ENCODE measurements at places on chromosomes 13 and 19.

DNA sequence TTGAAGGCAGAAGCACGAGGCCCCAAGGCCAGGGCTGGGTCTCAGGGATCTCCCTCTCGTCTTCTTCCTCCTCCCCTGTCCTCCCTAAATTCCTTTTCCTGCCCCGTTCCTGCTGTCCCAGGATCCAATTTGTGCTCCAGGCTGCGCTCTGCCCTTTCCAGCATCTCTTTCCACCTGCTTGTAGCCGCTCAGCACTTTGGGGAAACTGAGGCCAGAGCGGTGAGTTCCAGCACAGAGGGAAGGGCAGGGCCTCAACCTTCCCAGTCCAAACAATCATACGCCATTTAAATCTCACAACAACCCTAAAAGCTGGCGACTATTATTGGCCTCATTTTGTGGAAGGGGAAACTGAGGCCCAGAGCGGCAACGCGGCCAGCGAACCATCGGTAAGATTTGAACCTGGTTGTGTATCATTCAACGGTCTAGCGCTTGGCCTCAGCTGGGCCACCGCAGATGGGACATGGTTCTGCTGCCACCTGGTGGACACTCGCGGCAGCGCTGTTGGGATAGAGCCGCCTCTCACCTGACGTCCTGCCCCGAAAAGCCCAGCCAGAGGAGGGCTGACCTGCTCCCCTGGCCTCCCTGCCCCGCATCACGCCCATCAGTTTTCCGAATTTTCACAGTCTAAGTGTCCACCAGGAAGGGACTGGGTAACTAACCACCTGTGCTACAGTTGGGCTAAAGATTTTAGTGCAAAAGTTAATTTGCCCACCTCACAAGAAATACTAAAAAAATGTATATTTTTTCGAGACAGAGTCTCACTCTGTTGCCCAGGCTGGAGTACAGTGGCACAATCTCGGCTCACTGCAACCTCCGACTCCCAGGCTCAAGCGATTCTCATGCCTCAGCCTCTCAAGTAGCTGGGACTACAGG, 4.2 kb upstream of the RPL18A start:
- DNase-seq: peak; percentile 51

DNA sequence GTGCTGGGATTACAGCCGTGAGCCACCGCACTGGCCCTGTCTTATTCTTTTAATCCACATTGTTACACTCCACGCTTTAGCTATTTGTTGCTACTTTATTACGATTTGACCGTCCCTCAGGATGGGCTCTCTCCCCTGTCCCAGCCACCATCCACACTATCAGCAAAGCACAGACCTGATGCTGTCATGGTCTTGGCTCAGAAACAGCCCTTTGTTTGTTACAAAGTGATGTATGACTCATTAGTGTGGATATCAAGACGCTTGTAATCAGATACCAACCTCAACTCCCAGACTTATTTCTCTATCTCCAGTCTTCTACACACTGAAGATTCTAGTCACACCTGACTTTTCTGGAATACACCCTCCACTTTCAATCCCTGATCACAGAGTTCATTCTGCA, 84.6 kb upstream of the FREM2 start:
- no peak for DNase-seq

GRCh38 chr13:63696055-63696454, 2280.4 kb upstream of the PCDH20 start:
- no peak for DNase-seq

DNA sequence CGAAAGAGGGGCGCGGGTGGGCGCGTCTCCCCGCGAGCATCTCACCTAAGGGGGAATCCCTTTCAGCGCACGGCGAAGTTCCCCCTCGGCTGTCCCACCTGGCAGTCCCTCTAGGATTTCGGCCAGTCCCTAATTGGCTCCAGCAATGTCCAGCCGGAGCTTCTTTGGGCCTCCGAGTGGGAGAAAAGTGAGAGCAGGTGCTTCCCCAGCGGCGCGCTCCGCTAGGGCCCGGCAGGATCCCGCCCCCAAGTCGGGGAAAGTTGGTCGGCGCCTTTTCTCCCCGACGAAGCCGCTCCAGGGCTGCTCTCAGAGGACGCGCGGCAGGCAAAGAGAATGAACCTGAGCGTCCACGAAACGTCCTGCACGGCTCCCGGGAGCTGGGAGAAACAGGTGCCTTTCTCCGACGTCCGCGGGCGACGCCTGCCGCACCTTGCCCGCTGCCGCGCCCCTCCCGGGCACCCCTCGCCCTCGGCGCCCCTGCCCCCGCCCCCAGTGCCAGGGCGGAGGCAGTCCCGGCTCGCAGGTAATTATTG, 366 bp upstream of the KL start:
- no peak for DNase-seq

DNA sequence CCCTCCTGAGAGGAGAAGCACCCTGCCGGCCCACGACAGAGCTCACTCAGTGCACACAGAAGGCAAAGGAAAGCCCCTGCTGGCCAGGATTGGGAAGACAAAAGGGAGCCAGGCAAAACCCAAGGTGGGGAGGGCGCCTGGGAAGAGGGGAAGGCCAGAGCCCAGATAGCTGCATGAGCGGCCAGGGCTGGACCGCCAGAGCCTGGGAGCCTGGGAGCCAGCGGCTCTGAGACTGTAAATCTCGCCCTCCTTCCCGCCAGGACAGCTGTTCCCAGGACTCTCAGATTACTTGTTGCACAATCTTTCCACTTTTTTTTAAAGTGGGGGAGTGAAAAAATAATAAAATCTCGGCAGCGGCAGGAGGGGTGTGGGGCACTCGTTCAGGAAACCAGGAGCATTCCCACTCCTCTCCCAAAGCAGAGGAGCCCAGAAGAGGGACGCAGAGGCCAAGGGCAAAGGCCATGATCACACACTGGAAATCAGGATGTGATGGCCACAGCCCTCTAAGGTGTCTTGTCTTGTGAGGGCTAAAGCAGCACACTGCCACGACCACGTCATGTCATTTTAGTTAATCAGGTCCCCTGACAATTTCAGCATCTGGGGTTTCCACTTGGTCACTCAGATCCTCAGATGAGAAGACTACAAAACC, 19.6 kb upstream of the EPHX3 start:
- no peak for DNase-seq

DNA sequence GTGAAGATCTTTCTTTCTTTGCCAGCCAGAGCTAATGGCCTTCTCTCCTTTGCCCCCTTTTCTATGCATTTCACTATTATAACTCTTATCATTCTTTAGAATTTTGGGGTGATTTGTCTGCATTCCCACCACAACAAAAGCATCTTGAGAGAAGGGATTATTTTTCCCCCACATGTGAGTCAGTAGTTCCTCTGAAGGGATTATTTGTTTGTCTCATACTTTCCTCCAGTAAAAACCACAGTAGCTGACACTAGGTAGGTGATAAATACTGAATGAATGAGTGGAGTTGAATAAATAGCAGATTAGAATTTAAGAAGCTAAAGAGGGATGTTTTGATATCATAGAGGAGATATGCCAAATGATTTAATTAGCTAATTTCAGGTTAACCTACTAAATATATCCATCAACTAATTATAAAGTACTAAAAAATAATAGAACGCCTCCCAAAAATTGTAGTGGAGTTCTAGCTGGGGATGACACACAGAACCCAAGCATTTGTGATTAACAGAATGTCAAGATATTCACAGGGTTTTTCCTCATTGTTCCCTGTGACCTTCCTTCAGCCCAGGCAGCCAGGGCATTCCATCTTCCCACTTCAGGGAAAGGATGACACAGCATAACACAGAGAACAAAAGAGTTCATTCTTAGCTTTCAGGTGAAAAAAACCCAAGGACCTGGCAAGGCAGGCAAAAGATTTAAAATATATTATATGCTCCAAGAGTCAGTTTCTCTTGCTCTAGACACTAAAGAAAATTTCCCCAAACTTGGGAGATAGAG, 3.5 kb upstream of the TBC1D4 start:
- peak; percentile 51 for DNase-seq

DNA sequence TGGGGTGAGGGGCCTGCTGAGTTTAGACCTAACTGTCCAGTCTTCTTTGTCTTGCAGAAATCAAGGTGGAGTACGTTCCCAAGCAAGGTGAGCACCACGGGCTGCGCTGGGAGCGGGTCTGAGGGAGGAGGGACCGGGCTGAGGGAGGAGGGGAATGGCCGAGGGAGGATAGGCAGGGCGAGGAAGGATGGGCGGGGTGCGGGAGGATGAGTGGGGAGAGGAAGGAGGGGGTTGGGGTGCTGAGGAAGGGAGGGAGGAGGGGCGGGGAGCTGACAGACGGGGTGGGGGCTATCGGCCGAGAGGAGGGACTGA, 18.5 kb downstream of the MYBPC2 start:
- no peak for DNase-seq

GRCh38 chr13:113220877-113221276, 11.5 kb downstream of the CUL4A start:
- DNase-seq: no peak

DNA sequence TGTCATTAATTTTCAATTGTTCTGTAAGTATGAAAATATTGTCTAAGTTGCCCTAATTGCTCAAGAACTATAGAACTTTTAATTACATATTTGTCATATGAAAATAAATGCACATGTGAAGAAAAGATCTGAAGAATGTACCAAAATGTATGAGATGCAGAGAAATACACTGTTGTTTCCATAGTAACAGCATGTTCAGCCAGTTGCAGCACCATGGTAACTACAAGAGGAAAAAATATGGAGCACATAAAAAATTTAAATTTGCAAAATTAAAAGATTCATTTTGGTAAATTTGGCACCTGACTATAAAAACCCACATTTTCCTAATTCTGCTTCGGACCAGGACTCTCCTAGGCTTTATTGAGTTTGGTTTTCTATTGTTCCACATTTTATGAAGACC, 1170.0 kb upstream of the MIR17HG start:
- DNase-seq: no peak

DNA sequence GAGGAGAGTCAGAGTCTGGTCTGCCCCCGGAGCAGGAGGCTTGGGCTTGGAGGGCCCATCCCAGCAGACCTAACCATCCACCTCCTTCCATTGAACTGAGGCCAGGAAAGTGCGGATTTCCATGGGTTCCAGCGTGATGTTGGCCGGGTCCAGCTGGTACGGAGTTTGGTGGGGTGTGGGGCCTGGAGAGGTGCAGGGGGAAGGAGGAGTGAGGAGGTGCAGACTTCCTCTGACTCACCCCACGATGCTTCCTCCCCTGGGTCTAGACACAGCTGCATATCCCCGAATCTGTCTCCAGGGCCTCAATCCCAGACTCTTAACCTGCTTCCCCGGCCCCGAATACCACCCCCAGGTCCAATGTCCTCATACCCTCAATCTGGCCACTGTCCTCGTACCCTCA, 20.0 kb downstream of the MAN2B1 start:
- no peak for DNase-seq

GRCh38 chr13:60655256-60655655, 258.2 kb downstream of the TDRD3 start:
- DNase-seq: no peak

DNA sequence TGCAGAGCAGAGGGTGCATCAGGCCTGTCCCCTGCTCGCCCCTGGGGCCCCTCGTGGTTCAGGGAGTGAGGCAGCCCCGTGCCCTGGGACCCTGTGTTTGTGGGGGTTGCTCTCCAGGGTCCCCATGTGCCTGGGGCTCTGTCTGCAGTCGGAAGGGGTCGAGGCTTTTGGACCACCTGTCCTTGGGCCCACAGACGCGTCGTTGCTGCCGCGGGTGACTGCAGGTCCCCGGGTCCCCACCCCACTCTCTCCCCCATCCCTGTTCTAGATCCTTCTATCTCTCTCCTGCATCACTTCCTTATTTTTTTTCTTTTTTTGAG, 1.9 kb downstream of the PCSK4 start:
- no peak for DNase-seq

DNA sequence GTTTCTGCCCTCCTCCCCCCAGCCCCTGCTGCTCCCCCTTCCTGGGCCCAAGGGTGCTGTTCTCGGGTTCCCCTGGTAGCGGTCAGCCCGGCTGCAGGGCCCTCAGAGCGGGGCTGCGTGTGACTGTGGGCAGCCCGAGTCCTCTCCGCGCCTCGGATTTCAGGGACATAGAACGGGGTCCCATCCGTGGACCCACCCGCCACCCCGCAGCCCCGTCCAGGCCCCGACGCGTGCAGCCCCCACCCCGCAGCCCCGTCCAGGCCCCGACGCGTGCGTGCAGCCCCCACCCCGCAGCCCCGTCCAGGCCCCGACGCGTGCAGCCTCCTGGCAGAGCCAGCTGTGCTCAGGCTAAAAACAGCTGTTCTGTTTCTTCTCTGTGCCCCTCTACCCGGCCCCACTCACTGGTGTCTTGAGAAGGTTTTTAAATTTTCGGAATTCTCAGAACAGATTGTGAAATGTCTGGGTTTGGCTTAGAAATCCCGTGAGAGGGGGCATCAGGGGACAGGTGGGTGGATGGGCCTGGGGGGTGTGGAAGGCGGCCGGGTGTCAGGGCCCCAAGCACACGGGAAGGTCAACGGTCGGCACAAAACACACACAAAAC, 5.5 kb upstream of the PRTN3 start:
- DNase-seq: no peak

DNA sequence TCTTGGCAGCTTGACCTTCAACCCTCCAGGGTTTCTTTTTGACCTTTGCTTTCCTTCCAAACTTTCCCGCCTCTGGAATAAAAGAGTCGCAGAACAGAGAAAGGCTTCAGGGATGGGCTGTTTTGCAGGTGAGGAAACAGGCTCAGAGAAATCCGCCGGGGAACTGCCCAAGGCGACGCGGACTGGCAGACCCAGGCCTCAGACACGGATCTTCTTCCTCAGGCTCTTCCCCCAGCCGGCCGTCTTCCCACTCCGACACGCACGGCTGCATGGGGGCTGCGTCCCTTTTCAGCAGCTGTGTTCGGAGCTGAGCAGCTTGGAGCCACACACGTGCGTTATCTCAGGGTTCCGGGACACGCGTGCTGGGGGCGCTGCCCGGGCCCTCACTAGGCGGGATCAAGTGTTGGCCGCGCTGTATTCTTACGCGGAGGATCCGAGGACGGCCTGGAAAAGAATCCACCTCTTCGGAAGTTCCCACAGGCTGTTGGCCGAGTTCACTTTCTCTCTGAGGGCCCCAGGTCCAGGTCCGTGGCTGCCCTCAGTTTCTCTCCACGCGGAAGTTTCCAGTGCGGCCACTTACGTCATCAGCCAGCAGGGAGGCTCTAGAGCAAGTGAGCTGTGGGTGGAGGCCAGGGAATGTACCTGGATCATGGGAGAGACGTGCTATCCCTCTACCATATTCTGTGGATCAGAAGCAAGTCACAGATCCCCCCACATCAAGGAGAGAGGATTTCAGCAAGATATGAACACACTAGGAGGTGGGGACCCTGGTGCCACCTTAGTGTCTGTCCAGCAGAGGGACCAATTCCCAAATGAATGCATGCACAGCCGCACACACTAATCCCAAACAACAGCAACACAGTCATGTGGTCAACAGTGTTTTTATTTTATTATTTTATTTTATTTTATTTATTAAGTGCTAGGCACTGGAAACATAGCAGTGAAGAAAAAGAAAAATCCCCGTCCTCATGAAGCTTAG, 100.4 kb downstream of the ING1 start:
- no peak for DNase-seq

DNA sequence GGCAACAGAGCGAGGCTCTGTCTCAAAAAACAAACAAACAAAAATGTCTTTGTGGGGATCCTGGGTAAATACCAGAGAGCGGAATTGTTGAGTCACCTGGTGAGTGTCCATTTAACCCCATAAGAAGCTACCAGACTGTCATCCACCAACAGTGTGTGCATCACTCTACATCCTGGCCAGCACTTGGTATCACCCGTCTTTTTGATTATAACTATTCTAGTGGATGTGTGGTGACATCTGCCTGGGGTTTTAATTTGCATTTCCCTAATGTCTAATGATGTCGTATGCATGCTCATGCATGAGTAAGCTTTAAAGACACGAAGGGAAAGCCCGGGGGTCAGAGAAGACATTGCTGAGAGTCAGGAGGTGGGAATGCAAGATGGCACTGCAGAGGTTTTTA, 126.7 kb upstream of the MRI1 start:
- DNase-seq: peak; percentile 32

- DNase-seq: peak; percentile 69
Measured at GRCh38 chr13:97307882-97308624, 85.9 kb downstream of the MBNL2 start.

- no peak for DNase-seq
Measured at GRCh38 chr19:38878575-38879399, 712 bp upstream of the RINL start.
